Endothelial cell (in vitro differentiated cells): ENCODE measurements at places on chromosomes 7 and 10.

DNA sequence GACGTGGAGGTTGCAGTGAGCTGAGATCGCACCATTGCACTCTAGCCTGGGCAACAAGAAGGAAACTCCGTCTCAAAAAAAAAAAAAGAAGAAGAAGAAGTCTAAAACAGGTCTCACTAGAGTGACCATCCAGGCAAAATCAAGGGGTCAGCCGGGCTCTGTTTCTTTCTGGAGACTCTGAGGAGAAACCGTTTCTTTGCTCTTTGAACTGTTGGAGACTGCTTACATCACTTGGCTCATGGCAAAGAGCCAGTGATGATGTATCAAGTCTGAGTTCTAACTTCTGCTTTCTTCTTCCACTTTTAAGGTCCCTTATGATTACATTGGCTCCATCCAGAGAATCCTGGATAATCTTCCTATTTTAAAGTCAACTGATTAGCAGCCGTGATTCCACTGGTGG lies 306.8 kb downstream of the WDR11 start:
- no peak for DNase-seq

- no peak for DNase-seq
Measured at GRCh38 chr7:2819161-2819953, 24.8 kb downstream of the GNA12 start.

GRCh38 chr10:1291178-1292090 lies 235.2 kb downstream of the WDR37 start:
- no peak for DNase-seq

DNA sequence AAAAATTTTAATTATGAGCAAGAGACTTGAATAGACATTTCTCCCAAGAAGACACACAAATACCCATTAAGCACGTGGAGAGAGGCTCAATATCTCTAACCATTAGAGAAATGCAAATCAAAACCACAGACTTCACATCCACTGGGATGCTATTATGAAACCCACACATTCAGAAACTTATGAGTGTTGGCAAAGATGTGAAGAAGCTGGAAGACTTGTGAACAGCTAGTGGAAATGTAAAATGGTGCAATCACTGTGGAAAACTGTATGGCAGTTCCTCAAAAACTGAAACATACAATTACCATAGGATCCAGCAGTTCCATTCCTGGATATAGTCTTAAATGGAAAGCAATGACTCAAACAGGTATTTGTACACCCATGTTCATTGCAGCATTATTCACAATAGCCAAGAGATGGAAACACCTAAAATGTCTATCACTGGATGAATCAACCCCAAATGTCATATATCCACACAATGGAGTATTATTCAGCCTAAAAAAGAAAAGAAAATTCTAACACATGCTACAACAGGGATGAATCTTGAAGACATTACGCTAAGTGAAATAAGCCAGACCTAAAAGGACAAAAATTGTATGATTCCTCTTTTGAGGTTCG lies 53.5 kb upstream of the FRMD4A start:
- no peak for DNase-seq

- no peak for DNase-seq
Measured at GRCh38 chr10:73881221-73881919, 7.0 kb upstream of the CAMK2G start.

DNA sequence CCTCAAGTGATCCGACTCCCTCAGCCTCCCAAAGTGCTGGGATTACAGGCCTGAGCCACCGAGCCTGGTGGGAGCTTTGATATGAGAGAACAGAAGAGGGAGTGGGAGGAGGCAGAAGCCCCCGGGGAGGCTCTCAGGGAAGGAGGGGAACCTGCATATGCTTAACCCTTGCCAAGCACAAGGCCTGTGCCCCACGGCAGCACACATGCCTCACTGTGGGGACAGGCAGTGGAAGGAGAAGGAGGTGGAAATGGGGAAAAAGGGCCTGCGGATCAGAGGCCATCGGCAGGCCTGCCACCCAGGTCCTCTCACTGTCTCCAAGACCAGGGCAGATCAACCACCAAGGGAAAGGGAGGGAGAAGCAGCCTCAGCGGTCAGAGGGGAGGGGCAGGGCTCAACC lies 7.2 kb upstream of the GRID1 start:
- DNase-seq, result no peak

GRCh38 chr10:77626266-77626935 lies 11.2 kb downstream of the KCNMA1 start:
- DNase-seq, result no peak

GRCh38 chr7:66950311-66950710 lies 29.3 kb downstream of the TMEM248 start:
- DNase-seq, result no peak

DNA sequence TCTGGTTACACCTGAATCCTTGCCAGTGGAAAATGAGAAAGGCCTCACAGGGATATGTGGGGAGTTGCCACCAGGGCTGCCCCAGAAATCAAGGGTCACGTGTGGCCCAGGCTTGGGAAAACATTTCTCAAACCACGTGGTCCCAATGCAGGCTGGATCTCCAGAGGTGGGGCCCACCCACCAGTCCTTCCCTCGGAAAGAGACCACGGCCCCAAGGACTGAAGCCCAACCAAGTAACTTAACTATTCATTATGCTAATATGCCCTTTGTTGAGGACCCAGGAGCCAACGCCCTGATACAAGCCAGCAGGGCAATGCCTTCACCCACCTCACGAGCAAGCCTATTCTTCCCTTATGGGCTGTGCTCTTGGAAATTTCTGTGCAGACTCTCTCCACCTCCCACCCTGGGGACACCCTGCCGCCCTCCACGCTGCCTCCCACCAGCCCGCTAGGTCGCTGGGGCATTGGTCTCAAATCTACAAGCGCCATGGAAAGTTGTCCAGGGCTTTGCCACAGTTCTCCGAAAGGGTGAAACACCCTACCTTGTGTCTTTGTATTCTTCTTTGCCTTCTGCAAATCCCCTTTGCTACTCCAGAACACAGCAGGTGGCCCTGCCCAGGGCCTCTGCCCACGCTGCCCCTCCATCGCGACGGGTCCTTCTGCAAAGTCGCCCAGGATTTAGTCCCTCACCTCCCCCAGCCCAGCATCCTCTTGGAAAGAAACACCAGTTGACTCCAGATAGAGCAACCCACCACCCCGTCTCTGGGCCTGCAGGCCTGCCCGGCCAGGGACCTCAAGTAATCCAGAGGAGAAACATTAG lies 8.8 kb downstream of the TNS3 start:
- no peak for DNase-seq

DNA sequence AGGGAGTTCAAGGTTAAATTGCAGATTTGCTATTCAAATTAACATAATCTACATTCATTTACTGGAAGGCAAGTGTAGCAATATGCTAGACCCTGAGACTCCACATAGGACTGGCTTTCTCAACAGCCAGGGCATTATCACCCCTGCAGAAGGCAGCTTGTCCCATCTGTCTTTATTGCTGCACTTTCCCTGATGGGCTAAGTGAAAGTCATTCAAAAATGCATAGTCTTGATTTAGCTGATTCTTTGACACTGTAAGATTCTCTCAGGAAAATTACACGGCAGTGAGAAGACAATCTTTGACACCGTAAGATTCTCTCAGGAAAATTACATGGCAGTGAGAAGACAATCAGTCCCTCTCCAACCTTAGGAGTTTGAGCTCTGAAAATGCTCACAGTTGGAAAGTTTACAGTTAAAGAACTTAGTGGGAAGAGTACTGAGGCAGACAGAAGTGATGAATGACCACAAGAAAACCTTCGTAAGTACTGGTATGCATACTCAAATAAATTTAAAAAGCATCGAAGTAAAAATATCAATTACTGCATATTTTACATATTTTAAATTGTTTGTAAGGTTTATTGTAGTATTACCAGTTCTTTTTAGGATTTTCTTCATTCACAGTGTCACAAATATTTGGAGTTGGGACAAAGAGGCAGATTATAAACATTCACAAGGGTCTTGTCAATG lies 88.9 kb downstream of the RAPGEF5 start:
- DNase-seq, result no peak

GRCh38 chr10:70348228-70348850 lies 34.1 kb downstream of the LRRC20 start:
- DNase-seq, result peak; percentile 58

DNA sequence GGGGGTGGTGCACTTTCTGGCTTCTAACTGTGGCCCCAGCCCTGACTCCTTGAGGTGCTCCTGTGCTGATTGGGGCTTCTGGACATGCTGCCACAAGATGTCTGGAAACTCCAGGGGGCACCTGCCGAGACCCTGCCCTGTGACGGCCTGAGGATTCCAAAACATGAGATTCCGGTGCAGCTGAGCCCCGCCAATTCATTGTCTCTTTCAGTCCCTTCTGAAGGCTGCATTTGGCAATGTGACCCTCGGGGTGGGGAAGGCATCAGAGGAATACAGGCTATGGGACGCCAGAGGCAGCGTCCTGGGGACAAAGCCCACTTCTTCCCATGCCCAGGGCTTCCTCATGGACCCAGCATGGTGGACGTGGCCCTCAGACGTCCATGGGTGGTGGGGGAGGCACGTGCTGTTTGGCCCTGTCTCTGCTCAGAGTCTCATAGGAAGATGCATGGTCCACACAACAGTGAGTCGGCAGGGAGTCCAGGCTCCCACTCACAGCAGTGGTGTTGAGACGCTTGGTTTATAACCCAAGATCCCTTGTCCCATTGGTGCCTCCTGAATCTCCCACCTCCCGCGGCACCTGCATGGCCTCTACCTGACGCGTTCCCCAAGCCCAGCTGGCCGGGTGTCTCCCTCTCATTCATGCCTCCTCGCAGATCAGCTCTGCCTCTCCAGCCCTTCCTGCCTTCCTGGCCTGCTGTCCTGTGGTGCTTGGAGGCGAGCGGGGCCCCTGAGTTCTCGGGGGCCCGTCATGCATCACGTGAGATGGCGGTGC lies 129.9 kb downstream of the WDR37 start:
- no peak for DNase-seq
